ENCODE measurements at places on chromosomes 1 and 21.
A peak's percentile ranks its signal among the peaks of the same experiment; 100 is the strongest.

DNA sequence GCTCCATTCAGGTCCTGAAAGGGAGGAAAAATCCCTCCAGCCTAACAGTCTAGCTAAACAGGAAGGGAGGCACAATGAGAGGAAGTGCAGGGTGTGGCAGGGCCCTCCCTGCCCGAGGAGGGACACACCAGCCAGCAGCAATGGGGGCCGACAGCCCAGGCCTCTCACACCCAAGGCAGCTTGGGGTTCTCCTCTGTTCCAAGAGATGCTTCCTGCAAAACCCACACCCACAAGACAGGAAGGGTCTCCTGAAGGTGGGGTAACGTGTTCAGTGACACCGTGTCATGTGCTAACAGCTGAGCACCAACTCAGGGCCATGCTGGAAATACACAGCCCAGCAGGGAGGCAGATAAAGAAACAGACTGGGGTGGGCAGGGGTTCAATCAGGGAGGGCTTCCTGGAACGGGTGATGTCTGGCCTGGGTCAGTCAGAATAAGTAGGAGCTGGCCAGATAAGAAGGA lies 10.2 kb downstream of the ECE1 start:
- DNase-seq, result peak; percentile 41

GRCh38 chr21:42557420-42557819 lies 43.8 kb downstream of the SLC37A1 start:
- no peak for DNase-seq

DNA sequence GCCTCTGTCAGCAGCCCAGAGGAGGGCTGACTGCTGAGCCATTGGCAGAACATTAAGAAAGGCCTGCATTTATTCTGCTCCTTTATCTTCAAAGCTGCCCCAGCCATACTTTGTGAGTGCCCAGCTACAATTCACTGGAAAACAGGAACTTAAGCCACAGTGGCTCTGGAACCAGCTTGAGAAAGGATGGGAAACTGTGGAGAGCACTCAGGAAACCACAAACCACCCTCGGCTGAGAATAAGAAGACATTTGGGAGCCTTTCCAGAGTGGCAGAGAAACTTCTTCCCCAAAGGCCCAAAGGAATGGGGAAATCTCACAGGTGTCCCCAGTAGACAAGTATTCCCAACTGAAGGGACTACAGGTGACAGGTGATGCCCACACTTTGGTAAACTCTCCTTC lies 1.8 kb downstream of the LAMB3 start:
- no peak for DNase-seq

DNA sequence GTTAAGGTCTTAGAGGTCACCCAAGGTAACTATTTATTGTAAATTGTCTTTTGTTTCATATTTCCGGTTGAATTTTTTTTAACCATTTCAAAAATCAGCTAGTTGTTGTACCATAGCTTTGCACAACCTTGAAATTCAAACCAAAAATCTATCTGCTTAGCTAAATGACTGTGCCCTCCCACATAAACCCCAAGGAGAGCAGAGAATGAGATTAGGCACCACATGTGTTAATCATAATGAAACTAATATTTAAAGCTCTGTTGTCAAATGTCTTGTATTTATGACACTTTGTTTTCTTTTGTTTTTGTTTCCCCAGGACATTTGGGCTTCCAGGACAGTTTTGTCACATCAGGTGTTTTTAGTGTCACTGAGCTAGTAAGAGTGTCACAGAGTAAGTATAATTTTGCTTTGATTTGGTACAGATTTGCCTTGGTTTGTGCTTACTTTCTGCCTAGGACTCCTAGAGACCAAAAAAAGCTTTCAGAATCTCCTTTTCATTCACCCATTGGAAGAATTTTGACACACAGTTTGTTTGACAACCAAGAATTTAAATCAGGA lies 249.9 kb downstream of the NFIA start:
- DNase-seq, result no peak

DNA sequence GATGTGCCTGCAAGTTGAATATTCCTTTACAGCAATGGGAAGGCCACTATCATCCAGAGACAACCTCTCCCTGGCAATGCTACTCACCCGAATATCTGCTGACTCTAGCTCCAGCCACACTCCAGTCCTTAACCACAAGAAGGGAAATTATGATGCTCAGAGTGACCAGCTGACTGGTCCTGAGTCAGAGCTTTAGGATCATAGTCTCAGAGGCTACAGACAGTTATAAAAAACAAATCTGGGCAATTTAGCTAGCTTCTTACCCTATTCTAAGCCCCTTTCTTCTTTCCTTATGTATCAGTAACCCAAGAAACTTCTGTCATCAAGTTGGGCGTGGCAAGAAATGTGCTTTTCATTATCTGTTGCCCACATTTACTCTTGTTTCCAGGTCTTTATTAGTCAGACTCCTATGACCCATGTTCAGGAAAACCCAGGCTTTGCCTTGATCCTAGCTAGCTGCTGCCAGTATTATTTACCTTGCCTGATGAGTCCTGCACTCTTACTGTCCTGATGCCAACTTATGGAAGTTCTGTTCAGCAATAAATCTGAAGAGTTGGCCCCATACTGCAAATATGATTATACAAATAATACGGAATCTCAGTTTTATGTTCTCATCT lies 207.0 kb downstream of the TTLL7 start:
- no peak for DNase-seq

DNA sequence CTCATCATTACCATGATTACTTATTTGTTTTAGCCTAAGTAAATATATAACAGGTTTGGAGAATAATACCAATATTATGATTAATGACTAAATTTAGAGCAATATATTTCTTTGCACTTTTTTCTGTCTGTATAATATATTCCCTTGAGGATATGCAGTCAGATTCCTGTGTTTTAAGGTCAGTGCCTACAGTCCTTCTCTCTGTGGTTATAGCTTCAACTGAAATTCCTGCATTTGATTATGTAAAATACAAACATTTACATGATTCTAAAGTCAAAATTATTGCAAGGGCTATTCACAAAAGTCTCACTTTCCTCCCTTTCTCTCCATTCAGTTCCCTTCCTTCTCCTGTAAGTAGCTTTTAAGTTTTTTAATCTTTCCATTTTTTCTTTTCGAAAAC lies 142.9 kb upstream of the COL6A1 start:
- DNase-seq, result no peak

GRCh38 chr21:45421846-45422775 lies 17.1 kb downstream of the COL18A1 start:
- DNase-seq, result no peak
